DND-41 (cell line): ENCODE measurements at places on chromosomes 2 and 18.

DNA sequence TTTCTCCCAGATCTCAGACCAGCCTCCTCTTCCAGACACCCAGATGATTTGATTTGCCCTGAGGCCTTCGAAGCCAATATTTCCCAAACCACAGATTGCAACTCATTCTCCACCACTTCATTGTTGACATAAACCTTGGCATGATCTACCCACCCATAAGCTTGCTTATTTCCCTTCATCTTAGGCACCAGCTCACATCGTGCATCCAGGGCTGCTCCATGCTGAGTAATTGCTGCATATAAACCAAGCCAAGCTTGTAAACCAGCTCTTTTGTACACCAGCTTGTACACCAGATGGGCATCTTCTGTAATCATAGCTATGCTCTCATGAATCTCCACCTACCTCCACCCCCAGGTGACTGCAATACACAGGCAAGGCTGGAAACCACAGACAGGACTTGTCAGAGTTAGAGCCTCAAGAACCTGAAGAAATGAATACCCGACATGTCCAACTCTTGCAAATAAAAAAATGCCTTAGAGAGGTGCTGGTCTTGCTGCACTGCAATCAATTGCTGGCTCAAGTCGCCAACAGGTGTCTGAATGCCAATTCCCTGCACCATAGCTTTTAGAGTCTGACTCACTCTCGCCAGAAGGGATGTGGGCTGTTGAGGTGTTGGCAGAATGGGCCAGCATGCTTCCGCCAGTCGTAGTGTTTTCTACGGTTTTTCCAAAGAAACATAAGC, 31.5 kb downstream of the TRABD2A start:
- H3K27ac ChIP-seq, result no peak overlapping the region
- H3K4me3 ChIP-seq, result no peak overlapping the region
- H3K27me3 ChIP-seq, result no peaks in the 10 kb centered on the region
- H3K4me1 ChIP-seq, result peaks cover 17% of the 10 kb centered on the region
- no peaks in the 10 kb centered on the region for H3K36me3 ChIP-seq

DNA sequence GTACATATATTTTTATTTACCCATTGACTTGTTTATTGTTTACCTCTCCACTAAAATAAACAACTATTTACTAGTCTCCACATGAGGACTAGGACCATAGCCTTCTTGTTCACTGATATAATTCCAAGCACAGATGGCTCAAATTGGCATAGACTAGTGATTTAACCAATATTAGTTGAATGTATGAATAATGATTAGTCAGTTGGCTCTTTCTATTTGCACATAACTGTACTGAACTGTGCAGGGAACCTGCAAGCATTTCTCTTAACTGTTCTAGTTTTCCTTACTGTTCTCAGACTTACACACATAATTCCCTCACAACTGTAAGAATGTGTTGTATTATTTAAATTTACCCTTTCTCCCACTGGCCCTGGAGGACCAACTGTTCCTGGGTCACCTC, 91.9 kb downstream of the COL3A1 start:
- no peak for DNase-seq
- no peak overlapping the region for H3K27ac ChIP-seq
- H3K4me3 ChIP-seq, result no peak overlapping the region
- no peaks in the 10 kb centered on the region for H3K4me1 ChIP-seq

- no peaks in the 10 kb centered on the region for H3K36me3 ChIP-seq
- no peak overlapping the region for H3K27ac ChIP-seq
- peaks cover 14% of the 10 kb centered on the region for H3K4me1 ChIP-seq
- peaks cover 4% of the 10 kb centered on the region for H3K27me3 ChIP-seq
- DNase-seq, result peak; percentile 79
These were observed 104.7 kb downstream of the HNRNPLL start for GRCh38 chr2:38498045-38498481.

DNA sequence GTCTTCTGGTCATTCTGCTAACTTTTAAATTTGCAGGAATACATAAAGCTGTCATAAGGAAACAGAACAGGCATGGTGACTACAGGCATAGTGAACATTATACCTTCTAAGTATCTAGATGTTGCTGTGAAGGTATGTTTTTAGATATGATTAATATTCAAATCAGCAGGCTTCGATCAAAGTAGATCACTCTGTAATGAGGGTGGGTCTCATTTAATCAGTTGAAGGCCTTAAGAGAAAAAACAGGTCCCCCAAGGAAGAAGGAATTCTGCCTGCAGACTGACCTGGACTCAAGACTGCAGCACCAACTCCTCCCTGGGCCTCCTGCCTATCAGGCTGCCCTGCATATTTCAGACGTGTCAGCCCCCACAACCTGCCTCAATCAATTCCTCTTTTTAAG, 104.0 kb downstream of the L3MBTL4 start:
- no peak for DNase-seq
- H3K4me1 ChIP-seq, result no peaks in the 10 kb centered on the region
- no peaks in the 10 kb centered on the region for H3K36me3 ChIP-seq

DNA sequence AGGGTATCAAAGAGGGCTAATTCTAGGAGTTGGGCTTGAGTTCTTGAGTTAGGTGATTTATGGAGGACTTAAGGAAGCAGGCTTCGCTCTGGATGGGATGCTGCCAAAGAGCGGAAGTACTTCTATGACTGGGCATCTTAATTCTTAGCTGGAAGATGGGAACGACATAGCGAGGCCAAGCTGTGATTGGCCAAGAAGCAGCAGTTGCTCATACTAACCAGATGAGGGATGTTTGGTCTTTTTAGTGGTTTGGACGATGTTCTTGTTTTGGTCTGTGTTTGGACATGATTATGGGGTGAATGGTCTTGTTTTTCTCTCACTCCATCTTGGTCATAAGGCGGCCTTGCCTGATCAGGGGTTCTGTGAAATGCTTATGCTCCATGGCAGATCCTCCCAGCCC, 133.7 kb downstream of the MSH2 start:
- H3K27ac ChIP-seq, result no peak overlapping the region
- H3K36me3 ChIP-seq, result no peaks in the 10 kb centered on the region
- no peaks in the 10 kb centered on the region for H3K27me3 ChIP-seq
- no peaks in the 10 kb centered on the region for H3K4me1 ChIP-seq
- DNase-seq, result no peak

GRCh38 chr2:238120463-238121298, 17.8 kb upstream of the KLHL30 start:
- peaks cover 19% of the 10 kb centered on the region for H3K27me3 ChIP-seq
- no peak overlapping the region for H3K27ac ChIP-seq
- no peak for DNase-seq

GRCh38 chr2:130785466-130786055, 30.2 kb downstream of the AMER3 start:
- no peak for DNase-seq
- no peaks in the 10 kb centered on the region for H3K27me3 ChIP-seq
- no peak overlapping the region for H3K4me3 ChIP-seq
- H3K27ac ChIP-seq, result no peak overlapping the region
- no peaks in the 10 kb centered on the region for H3K36me3 ChIP-seq
- H3K4me1 ChIP-seq, result no peaks in the 10 kb centered on the region

DNA sequence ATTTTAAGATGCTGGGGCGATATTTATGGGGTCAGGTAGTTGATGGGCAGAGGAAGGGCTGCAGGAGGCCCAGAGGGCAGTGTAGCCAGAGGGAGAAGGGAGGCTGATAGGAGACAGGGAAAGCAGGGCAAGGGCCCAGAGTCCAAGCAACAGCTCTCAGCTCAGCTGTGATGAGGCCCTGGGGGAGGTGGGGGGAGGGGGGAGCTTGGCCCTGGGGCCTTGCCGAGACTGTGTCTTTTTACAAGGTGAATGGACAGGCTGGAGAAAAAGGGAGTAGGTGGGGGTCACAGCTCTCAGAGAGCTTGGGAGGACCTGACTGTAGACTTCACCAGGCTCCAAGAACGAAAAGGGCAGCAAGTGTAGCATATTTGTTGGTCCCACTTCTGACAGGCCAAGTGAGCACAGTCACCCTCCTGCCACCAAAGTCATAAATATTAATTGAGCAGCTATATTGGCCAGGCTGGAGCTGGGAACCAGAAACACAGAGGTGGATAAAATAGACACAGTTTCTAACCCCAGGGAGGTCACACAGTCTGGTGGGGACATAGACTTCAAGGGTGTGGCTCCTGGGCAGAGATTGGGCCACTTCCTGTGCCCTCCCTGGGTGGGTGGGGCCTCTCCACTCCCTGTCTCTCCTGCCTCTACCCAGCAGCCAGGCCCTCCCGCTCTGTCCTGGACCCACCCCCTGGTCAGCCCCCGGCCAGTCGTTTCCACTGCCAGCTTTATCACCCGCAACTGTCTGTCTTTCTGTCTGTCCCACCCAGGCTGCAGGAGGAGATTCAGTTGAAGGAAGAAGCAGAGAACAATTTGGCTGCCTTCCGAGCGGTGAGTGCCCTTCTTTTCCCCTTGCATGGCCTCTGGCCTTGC, 1.4 kb downstream of the DES start:
- no peak overlapping the region for H3K27ac ChIP-seq
- no peak for DNase-seq
- no peaks in the 10 kb centered on the region for H3K4me1 ChIP-seq
- no peak overlapping the region for H3K4me3 ChIP-seq

- H3K4me3 ChIP-seq, result no peak overlapping the region
- H3K27me3 ChIP-seq, result no peaks in the 10 kb centered on the region
- H3K27ac ChIP-seq, result no peak overlapping the region
- no peaks in the 10 kb centered on the region for H3K4me1 ChIP-seq
These were observed 465.9 kb downstream of the EPHA4 start for GRCh38 chr2:221106241-221106640.

DNA sequence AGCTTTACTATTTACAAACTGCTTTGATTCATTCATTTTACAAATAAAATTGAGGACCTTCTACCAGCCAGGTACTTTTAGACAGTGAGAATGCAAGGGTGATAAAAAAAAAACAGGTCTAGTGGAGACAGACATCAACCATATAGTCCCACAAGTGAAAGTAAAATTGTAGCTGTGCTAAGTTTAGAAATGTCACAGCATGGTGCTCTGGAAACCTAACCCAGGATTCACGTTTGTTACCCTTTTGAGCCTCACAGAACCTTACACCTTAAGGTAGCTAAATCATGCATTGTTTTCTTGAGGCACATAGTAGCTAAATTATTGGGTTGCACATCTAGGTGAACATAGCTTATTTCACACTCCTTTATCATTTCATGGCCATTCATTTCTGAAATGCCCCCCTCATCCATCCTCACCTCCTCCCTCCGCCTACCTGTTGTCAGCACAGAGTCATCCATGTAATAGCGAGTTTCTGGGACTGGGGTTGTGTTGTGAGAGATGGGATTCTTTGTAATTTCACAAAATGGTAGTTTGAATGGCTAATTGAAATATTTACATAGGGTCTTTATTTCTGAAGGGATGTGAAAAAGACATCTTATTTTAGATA, 7.1 kb downstream of the MTA3 start:
- 0 out of 2 replicates have a peak overlapping the region, but pooled peaks have one; percentile 34 for H3K27ac ChIP-seq
- H3K4me3 ChIP-seq, result no peak overlapping the region
- DNase-seq, result no peak
- peaks cover 67% of the 10 kb centered on the region for H3K36me3 ChIP-seq
- no peaks in the 10 kb centered on the region for H3K27me3 ChIP-seq
- H3K4me1 ChIP-seq, result peaks cover 21% of the 10 kb centered on the region

DNA sequence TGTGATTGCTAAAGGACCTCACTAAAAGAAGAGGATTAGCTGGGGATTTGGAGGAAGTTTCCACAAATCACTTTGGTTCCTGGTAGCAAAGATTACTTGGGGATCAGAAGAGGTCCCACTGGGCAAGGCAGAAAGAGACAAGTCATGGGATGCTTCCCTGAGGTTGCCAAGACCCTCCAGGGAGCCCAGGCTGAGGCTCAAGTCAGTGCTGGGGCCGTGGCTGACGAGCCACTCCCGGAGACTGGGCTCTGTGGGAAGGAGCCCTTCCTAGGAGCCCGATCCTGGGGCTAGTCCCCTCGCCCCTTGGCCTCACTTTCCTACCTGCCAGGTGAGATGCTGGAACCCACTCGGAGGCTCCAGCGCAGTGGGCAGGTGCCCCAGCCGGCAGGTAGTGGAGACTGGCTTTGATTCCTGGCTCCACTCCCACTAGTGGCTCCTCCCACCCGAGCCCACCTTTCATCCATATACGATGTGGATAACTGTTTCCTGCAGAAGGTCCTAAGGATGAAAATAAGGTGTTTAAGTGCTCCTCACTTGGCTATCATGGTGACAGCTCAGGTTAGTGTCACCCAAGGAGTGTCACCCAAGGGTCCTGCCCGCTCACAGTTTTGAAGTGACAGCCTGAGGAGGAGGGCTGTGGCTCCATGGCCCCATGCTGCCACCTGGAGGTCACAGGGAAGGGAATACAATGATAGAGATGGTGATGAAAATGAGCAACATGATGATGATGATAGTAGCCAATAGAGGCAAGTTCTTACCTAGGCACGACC, 100.5 kb downstream of the CAPN13 start:
- no peak overlapping the region for H3K4me3 ChIP-seq
- H3K27me3 ChIP-seq, result no peaks in the 10 kb centered on the region
- H3K4me1 ChIP-seq, result no peaks in the 10 kb centered on the region
- peak; percentile 74 for DNase-seq
- no peaks in the 10 kb centered on the region for H3K36me3 ChIP-seq
- no peak overlapping the region for H3K27ac ChIP-seq

- no peak overlapping the region for H3K27ac ChIP-seq
- H3K4me3 ChIP-seq, result no peak overlapping the region
- DNase-seq, result no peak
These were observed 82.8 kb upstream of the PNPT1 start for GRCh38 chr2:55776479-55776878.

DNA sequence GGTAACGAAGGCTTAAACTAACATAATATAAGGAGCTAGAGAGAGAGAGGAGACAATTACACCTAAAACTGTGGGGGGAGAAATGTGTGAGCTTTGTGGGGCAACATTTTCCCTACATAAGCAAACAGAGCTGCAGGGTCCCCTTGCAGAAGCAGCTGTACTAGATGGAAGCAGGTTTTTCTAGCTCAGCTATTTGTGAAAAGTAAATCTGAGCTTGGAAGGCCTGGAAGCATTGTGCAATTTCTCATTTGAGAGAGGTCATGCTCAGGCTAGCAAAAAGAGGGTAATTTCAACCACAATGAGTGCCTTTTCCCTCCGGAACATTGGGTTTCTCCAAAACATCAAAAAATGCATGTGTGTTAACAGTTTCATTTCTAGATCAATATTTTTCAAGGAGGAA, 130.0 kb downstream of the ARL4C start:
- DNase-seq, result no peak
- no peaks in the 10 kb centered on the region for H3K36me3 ChIP-seq
- peak overlapping the region; percentile 49 for H3K27ac ChIP-seq
- H3K4me1 ChIP-seq, result peaks cover 55% of the 10 kb centered on the region

GRCh38 chr2:43458014-43458628, 137.7 kb downstream of the THADA start:
- H3K36me3 ChIP-seq, result no peaks in the 10 kb centered on the region; the same call in 1 of the 2 replicates
- no peak overlapping the region for H3K27ac ChIP-seq
- H3K27me3 ChIP-seq, result no peaks in the 10 kb centered on the region
- H3K4me1 ChIP-seq, result no peaks in the 10 kb centered on the region

DNA sequence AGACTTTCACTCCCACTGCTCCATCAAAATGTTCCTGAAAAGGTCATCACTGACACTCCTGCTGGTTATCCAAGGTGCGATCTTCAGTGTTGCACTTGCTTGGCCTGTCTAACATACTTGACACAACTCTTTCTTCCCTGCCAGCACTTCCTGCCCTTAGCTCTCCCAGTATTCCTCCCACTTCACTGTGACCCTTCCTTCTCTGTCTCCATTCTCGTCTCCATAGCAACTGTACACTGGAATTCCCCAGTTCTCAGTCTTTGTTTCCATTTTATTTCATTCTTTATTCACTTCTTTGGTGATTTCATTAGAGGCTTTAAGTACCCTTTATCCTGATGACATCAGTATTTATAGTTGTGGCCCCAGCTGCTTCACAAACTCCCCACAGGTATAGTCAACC, 333.0 kb downstream of the IRS1 start:
- H3K36me3 ChIP-seq, result no peaks in the 10 kb centered on the region
- no peak overlapping the region for H3K27ac ChIP-seq
- no peak for DNase-seq
- no peak overlapping the region for H3K4me3 ChIP-seq

- H3K36me3 ChIP-seq, result no peaks in the 10 kb centered on the region
- no peaks in the 10 kb centered on the region for H3K4me1 ChIP-seq
- no peak overlapping the region for H3K4me3 ChIP-seq
These were observed 489.3 kb downstream of the SOX11 start for GRCh38 chr2:6181525-6181924.
